Activated CD4-positive, alpha-beta T cell treated with anti-CD3 and anti-CD28 coated beads, Interleukin-2, amount 10 ng/mL, durations not matched to agents 7 days and 5 days (primary cell): ENCODE measurements at places on chromosomes 5 and 9. TPM values are rescaled to one million over a fixed set of nuclear protein-coding genes. Genes with fewer than 3 reads are reported as not detected.

GRCh38 chr5:11599499-11599898 is 304.7 kb downstream of the CTNND2 start:
- DNase-seq: no peak

GRCh38 chr5:81779125-81779915 is 28.4 kb upstream of the SSBP2 start:
- DNase-seq: peak; percentile 53

- DNase-seq: no peak
Observed at GRCh38 chr5:54470677-54471076, 15.2 kb downstream of the HSPB3 start.

- DNase-seq: peak; percentile 35
Observed at GRCh38 chr5:14665101-14665822, 744 bp downstream of the OTULIN start.

Gene PCDHGA8
- not detected for total RNA-seq

- no peak for DNase-seq
Observed at GRCh38 chr9:137064880-137065164, 5.5 kb downstream of the SAPCD2 start.

DNA sequence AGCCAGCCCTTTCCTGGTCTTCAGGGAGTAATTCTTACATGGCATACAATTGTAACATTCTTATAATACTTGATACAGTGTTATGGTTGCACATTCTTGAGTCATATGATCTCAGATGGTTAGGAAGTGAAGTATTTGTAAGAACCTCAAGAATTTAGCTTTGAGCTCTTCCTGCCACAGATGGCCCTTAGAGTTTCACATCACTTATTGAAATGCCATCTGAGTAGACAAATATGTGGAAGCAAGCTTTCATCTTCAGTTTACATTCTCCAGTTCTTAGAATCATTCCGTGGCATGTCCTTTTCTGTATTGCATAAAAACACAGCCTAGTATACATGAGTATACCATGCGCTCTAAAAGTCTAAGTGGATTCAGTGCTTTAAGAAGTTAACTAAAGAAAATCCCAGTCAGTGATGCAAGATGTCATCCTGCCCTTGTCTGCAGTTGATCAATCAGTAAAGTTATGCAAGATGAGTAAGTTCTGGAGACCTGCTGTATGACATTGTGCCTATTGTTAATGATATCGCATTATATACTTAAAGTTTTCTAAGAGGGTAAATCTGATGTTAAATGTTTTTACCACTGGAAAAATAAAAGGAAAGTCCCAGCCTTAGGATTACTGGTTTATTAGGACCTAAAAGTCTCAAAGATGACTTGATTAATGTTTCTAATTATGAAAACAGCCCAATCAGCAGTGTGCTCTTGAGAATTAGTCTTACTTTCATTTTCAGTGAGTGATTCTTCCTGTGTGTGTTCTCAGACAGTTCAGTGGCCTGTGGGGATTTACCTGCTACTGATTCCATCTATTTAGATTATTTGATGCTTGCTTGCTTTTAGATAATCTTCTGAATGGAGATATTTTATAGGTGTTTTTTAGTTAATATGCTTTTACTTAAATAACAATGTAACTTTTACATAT is 29.4 kb downstream of the RHOBTB3 start:
- peak; percentile 38 for DNase-seq

DNA sequence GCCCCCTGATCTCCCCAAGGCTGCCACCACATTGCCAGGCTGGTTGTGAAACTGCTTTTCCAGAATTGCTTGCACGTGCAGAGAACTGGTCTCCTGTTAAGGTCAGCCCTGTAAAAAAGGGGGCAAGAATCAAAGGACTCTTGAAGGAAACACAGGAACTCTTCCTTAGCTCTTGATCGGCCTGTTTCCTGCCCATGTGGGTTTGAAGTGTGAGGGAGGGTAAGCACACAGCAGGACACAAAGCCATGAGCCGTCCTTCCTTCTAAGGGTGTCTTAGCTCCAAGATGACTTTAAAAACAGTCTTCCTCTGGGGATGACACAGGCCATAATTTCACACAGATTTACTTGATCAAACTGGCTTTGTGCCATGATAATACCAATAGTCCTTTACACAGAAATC is 36.1 kb downstream of the TEK start:
- DNase-seq: no peak

DNA sequence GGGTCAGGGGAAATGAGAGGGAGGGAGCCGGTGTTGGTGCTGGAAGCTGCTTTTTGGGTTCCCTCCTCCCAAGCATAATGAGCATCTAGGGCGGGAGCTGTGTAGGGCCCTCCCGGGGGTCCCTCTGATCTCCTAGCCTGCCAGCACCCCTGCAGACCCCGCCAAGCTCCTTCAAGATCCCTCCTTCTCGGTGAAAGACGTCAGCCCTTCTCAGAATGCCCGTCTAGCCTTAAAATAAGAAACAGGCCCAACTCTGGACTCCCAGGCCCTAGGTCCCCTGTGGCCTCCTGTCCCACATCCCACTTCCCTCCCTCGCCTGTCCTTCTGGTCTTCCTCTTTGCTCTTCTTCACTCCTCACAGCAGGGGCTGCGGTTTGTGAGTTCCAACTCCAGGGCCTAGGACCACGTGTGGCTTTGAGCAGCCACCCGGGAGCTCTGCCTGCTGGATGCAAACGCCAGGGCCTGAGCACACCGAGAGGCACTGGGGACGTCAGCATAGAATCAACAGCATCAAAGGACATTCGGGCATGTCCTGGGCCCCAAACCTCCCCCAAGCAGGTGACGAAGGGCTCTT is 8.8 kb upstream of the SCGB3A1 start:
- DNase-seq: no peak

GRCh38 chr5:145925353-145925752 is 11.0 kb upstream of the SH3RF2 start:
- DNase-seq: no peak

Gene SLC2A6
- 2.0 TPM for total RNA-seq

GRCh38 chr5:74286734-74287695 is 353.5 kb downstream of the ENC1 start:
- DNase-seq: no peak

DNA sequence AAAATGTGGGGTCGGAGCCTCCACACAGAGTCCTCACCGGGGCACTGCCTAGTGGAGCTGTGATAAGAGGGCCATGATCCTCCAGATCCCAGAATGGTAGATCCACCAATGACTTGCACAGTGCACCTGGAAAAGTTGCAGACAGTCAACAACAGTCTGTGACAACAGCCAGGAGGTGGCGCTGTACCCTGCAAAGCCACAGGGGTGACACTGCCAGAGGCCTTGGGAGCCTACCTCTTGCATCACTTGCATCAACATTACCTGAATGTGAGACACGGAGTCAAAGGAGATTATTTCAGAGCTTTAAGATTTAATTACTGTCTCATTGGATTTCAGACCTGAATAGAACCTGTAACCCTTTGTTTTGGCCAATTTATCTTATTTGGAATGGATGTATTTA is 614.1 kb upstream of the CDH9 start:
- no peak for DNase-seq

GRCh38 chr5:136195971-136196820 is 3.2 kb upstream of the SMIM32 start:
- no peak for DNase-seq

DNA sequence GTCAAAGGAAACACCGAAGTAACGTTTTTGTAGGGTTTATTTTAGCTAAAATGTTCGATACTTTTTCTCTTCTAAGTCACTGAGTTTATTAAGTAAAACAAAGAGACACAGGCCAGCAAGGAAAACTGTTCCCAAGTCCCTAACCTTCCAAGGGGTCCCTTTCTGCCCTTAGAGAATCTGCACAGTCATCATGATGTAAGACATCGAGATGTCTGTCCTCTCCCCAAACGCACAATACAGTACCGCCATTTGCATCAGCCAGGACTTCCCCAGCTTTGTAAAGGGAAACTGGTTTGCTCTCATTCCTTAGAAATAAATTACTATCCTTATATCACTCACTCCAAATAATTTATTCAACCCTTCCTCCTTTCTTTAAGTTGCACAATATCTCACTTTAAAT is 89.3 kb downstream of the MARCHF11 start:
- no peak for DNase-seq

- no peak for DNase-seq
Observed at GRCh38 chr9:94779693-94780290, 53.3 kb downstream of the AOPEP start.

DNA sequence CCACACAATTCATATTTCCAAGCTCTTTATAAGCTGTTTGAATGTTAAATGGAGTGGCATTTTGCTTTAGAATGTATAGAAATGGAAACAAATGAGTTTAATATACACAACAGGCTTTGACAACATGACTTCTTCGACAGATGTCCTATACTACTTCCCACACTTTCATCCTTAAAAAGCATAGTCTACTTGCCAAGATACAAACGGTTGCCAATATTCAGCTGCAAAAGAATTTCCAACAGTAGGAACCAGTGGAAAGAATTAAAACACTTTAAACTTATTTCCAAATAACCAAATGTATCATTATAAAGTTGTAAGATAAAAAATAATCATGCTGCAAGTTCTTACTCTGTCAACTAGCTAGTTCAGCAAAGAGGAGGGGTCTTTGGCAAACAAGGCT is 456.4 kb downstream of the PDE4D start:
- no peak for DNase-seq

DNA sequence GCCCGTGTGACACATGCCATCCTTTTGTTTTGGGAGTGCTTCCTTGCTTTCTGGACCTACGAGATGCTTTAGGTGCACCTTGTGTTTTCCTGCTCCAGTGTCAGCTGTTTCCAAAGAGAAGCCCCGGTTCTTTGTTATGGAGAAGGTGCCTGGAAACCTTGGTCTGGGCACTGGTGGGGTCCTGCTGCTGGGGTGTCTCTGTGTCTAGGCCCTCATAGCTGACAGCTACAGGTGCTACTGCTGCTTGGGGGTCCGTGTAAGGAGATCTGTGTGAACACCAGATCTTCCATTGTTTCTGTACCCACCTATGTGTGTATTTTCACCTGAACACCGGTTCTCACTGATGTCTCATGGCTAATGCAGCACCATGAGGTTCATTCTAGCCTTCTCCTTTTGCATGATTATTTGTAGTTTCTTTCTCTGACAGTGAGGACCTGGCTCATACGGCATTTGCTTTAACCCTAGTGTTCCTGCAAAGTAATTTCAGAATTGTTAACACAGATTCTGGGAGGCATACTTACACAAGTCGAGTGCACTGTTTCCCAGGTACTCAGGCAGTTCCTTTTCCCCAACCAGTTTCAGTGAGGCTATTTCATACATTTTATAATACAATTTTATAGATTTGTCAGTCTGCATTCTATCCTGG is 13.2 kb upstream of the FAM120AOS start:
- DNase-seq: no peak

- DNase-seq: no peak
Observed at GRCh38 chr5:66207800-66208561, 63.9 kb downstream of the SREK1 start.

DNA sequence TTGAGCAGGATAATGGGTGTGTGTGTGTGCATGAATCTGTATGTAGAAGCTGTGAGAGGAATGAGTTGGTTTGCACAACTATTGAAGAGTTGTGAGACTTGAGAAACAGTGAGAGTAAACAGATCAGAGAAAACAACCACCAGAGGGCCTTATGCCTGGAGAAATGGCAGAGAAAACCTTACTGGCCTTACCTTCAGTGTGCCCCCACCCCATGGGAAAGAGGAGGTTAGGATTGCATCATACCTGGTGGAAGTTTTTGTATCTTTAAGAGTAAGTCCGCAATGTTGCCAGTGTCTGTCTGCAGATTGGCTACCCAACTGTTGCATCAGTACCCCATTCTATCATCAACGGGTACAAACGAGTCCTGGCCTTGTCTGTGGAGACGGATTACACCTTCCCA is 1909.4 kb upstream of the WWC1 start:
- DNase-seq: no peak

GRCh38 chr5:160649304-160649703 is 202.7 kb downstream of the ATP10B start:
- no peak for DNase-seq

Gene SPINK7
- not detected for total RNA-seq

Gene PRSS3
- not detected for total RNA-seq

- no peak for DNase-seq
Observed at GRCh38 chr5:154372661-154373060, 73.1 kb upstream of the SAP30L start.

DNA sequence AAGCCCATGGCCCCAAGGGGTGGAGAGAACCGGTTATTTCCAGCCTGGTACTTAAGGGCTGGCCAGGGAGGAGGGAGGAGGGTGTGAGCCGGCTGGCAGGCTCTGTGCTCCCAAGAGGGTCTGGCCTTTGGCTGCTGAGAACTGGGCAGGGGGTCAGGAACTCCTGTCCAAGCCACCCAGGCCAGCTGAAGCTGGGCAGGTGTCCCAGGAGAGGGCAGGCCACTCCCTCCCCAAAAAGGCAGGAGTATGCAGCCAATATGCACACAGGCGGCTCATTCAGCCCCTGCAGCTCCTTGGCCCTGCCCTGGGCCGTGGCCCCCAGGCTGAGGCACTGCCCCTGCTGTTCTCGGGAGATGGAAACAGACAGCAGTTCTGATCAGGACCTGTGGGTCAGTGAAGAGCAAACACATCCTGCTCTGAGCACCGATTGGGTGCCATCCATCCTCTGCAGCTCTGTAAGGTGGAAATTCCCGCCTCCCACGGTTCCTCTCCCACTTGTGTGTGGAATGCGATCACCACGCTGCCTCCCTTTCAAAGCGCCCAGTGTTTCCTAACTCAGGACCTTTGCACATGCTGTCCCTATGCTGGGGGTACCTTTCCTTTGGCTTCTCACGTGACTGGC is 17.1 kb upstream of the KIF12 start:
- no peak for DNase-seq

GRCh38 chr9:99885747-99886146 is 20.7 kb upstream of the STX17 start:
- DNase-seq: no peak

Gene NUTM2G
- total RNA-seq: not detected

DNA sequence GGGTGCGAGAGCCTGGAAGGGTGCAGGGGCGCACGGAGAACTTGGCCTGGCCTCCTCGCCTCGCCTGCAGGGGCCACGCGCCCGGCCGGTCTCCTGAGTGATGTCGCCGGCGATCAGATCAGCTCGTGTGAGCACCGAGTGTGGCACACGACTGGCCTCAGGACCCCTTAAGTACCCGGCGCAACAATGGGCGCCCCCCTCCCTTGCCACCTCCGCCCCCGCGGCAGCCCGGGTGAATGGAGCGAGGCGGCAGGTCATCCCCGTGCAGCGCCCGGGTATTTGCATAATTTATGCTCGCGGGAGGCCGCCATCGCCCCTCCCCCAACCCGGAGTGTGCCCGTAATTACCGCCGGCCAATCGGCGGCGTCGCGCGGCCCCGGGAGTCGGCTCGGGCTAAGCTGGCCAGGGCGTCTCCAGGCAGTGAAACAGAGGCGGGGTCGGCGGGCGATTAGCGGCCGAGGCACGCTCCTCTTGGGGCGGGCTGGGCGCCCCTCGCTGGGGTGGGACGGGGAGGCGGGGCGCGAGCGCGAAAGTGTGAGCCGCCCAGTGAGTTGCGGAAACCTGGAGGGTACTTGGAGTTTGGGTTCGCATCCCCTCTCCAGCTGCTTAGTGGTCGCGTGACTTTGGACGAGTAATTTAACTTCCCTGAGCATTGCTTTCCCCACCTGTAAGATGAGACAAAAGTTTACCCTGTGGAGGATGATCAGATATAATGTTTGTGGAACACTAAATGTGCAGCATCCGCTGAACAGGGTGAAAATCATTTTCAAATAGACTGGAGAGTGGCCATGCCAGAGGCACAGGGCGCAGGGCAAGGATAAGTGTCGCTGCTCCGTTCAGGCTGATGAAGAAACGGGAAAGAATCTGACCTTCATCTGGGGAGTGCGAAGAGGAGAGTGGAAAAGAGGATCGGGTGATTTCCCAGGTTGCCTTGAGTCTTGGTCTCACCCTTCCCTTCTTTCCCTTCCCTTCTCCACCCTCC is at the start of gene NEUROG1:
NEUROG1 (minus strand) TSS at position 145 of the 982 bp plus-strand sequence. CDS start 274 bp downstream, outside the sequence.
- DNase-seq: no peak

Gene ARPC5L
- 44.1 TPM for total RNA-seq
